Sigmoid colon (tissue), 7 donors: ENCODE measurements at places on chromosomes 11 and 22. TPM values are rescaled to one million over a fixed set of nuclear protein-coding genes. Genes with fewer than 3 reads are reported as not detected.

Gene TSSK2
- total RNA-seq: not detected

Gene SYT8
- total RNA-seq: not detected

Gene MOV10L1
- 3.3 TPM for total RNA-seq

DNA sequence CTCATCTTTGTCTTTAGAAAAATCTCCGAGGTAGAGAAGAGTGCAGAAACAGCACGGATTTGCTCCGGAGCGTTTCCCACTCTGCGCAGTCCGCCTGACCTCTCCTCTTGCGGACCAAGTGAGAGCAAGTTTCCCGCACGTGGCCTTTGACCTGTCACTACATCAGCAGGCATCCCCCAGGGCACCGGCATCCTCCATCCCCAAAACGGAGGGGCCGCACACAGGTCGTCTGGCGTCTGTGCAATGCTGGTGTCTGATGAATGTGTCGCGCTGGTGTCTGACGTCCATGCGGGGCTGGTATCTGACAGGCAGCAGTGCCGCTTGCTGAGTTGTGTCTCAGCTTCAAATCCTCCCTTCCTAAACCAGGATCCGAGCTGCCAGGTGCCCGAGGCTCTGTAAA, 739 bp upstream of the MRGPRE start:
- peaks cover 10% of the 10 kb centered on the region for H3K4me1 ChIP-seq
- DNase-seq: no peak
- no peaks in the 10 kb centered on the region for H3K27me3 ChIP-seq
- H3K36me3 ChIP-seq: no peaks in the 10 kb centered on the region
- no peak overlapping the region for H3K27ac ChIP-seq
- no peak overlapping the region for H3K4me3 ChIP-seq

- peaks cover 39% of the 10 kb centered on the region for H3K4me1 ChIP-seq
- peaks cover 5% of the 10 kb centered on the region for H3K36me3 ChIP-seq
- DNase-seq: no peak
- H3K4me3 ChIP-seq: peak overlapping the region; percentile 65
- peak overlapping the region; percentile 93 for H3K27ac ChIP-seq
- H3K27me3 ChIP-seq: no peaks in the 10 kb centered on the region
Measured at GRCh38 chr11:74171997-74172396, 908 bp downstream of the PPME1 start.

DNA sequence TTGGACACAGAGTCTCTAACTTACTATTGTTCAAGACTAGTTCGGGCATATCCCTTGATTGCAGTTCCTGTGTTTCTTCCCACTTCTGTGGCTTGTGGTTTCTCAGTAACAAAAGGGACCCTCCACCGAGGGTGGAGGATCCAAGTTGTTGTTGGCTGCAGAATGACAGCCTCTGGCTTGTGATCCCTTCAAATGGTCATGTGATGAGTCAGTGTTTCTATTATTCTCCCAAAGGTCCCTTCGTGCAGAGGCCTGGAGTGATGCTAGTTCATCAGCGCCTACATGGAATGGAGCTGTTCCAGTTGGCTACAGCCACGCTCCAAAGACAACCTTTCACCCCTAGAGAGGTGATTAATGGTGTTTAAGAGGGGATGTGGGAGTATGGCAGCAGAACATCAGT, 2.6 kb upstream of the VWCE start:
- no peak overlapping the region for H3K4me3 ChIP-seq
- H3K27me3 ChIP-seq: peaks cover 35% of the 10 kb centered on the region
- peak overlapping the region; percentile 9 for H3K27ac ChIP-seq
- no peaks in the 10 kb centered on the region for H3K4me1 ChIP-seq
- H3K36me3 ChIP-seq: peaks cover 33% of the 10 kb centered on the region

DNA sequence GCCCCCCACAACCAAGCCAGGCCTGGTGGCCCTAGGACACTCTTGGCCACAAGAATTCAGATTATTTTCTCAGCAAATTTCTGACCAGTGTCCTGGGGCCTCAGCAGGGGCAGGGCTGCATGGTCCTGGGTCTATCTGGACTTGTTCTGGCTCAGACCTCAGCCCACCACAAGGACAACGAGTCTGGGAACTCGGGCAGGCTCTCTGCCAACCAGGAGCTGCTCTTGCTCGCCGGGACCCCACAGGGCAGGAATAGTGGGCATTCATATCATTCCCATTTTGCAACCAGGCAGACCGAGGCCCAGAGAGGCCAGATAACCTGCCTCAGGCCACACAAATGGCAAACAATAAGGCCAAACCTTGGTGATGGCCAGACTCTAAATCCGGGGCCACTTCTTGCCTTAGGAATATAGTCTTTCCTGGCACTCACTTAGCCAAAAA, 75.4 kb upstream of the WNT7B start:
- H3K4me1 ChIP-seq: peaks cover 88% of the 10 kb centered on the region
- peak; percentile 72 for DNase-seq
- H3K4me3 ChIP-seq: no peak overlapping the region
- no peaks in the 10 kb centered on the region for H3K36me3 ChIP-seq
- peak overlapping the region; percentile 99 for H3K27ac ChIP-seq

DNA sequence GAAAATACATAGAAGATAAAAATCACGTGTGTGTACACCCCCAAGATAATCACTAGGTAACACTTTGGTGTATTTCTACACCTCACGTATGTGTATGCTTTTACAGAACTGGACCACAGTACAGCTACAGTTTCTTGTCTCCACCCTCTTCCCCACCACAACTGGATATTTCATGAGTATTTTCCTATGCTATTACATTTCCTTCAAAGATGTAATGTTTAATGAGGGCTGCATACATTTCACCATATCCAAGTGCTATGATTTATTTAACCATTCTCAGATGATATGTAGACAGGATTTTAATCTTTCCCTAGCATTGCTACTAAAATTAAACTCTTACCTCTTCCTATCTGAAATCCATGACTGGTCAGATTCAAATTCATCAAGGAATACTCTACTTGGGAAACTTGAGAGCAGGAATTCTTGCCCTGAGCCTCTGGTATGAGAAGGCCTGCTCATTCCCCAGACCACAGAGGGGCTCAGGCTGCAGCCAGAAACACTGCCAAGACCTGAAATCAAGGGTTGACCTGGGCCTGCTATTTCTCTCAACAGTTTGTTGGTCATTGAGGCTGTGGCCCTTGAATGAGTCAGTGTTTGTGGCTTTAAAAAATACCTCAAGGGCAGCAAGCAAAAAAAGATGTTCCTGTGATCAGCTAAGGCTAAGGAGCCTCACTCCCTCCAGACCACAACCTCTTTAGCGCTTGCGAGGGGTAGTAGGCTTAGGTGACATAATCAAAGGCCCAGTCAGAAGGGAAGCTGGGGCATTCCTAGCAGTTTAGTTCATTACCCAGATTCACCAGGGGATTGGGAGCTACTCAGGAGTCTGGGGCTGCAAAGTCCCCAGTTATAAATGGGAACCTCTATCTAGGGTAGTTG, 55.5 kb downstream of the ABTB2 start:
- no peak overlapping the region for H3K27ac ChIP-seq
- no peak for DNase-seq
- H3K4me1 ChIP-seq: no peaks in the 10 kb centered on the region
- no peak overlapping the region for H3K4me3 ChIP-seq
- no peaks in the 10 kb centered on the region for H3K36me3 ChIP-seq

- H3K27me3 ChIP-seq: no peaks in the 10 kb centered on the region
- no peak for DNase-seq
- no peak overlapping the region for H3K4me3 ChIP-seq
- no peaks in the 10 kb centered on the region for H3K36me3 ChIP-seq
Measured at GRCh38 chr11:94941131-94941530, 32.2 kb downstream of the CWC15 start.

DNA sequence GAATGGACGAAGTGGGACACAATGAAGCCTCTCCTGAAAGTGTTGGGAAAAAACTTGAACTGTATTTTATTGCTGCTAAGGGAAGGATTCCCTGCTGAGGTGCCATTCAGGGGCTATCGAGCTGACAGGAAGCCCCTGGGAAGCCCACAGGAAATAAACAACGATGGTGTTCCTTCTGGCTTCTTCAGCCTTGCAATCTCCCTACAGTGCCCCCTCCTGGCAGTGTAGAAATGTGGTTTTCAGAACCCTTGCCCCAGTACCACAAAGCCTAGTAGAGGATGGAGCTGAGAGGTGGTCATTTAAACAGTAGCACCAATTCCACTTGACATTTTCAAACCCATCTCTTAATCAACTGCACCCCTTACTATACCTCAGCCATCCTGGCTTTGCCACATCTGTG, 676.7 kb upstream of the ARHGAP42 start:
- H3K36me3 ChIP-seq: no peaks in the 10 kb centered on the region
- H3K27me3 ChIP-seq: no peaks in the 10 kb centered on the region
- DNase-seq: no peak
- no peak overlapping the region for H3K4me3 ChIP-seq
- H3K27ac ChIP-seq: no peak overlapping the region

GRCh38 chr22:19291218-19291579, 320 bp downstream of the CLTCL1 start:
- peaks cover 16% of the 10 kb centered on the region for H3K4me1 ChIP-seq
- H3K27me3 ChIP-seq: no peaks in the 10 kb centered on the region
- H3K4me3 ChIP-seq: peak overlapping the region; percentile 89
- no peaks in the 10 kb centered on the region for H3K36me3 ChIP-seq
- DNase-seq: peak; percentile 73

DNA sequence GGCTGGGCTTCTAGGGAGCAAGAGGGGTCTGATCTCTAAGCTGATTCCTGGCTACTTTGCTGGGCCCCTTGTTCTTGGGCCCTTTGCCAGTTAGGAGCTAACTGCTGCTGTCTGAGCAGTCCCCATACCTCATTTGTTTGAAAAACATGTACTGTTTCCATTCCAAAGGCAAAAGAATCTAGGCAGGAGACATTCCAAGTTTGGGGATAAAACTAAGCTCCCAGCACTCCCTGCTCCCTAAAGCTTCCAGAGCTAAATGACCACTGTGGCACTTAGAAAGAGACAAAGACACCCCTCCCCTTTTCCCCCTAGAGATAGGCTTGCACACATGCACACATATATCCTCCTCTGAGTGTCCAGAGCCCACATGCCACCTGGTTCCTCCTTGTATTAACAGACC, 22.7 kb upstream of the RRM1 start:
- no peak overlapping the region for H3K4me3 ChIP-seq
- peaks cover 5% of the 10 kb centered on the region for H3K36me3 ChIP-seq
- no peak for DNase-seq
- H3K27ac ChIP-seq: no peak overlapping the region

GRCh38 chr11:123543797-123544196, 110.6 kb downstream of the SCN3B start:
- no peak overlapping the region for H3K4me3 ChIP-seq
- H3K27me3 ChIP-seq: no peaks in the 10 kb centered on the region
- no peaks in the 10 kb centered on the region for H3K36me3 ChIP-seq

GRCh38 chr11:35360055-35360530, 59.3 kb downstream of the SLC1A2 start:
- no peaks in the 10 kb centered on the region for H3K27me3 ChIP-seq
- H3K4me3 ChIP-seq: no peak overlapping the region
- H3K4me1 ChIP-seq: peaks cover 24% of the 10 kb centered on the region
- H3K36me3 ChIP-seq: no peaks in the 10 kb centered on the region

DNA sequence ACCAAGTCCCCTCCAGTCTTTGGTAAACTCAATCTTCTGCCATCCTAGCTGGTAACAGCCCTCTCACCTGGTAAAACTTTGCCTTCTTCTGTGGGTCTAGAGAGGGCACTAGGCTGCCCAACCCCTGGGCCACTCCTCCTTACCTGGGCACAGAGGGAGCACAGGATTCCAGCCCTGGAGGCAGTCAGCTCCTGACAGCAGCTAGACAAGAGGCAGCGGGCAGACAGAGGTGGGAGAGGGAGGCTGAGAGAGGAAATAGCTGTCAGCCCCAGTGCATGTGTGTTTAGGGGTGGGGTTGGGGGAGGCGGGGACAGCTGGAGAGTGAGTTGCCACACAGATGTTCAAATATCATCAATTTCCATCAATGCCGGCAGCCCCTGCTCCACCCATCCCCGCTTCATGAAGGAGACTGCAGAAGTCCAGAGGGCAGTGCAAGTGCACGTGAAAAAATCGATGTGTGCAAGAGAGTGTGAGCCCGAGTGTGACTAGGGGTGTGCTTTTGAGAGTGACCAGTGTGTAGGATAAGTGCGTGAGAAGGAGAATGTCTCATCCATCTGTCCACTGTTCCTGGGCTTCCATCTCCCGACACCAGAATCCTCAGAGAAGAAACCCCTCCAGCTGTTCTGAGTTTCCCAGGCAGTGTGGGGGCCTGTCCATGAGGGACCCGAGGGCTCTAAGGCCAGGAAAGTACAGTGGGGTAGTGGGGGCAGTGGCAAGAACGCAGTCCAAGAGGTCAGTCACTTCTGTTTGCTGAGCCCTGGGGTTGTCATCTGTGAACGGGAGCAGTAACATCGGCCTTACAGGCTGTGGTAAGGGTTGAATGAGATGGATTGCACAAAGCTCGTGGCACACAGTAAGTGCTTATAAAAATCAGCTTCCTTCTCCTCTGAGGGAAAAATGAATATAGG, at the start of gene PTGDR2:
TSS of gene PTGDR2 (minus strand) at position 225 of the 908 bp plus-strand sequence. CDS start 2,228 bp downstream, outside the sequence.
- H3K27me3 ChIP-seq: peaks cover 17% of the 10 kb centered on the region
- no peak for DNase-seq
- H3K36me3 ChIP-seq: no peaks in the 10 kb centered on the region
- H3K4me3 ChIP-seq: no peak within 1 kb of the TSS
- no peak within 1 kb of the TSS for H3K27ac ChIP-seq

GRCh38 chr11:57515332-57516060, at the start of gene SLC43A1:
TSS of gene SLC43A1 (minus strand) at chr11:57515702. CDS start at chr11:57514111, 1,591 bp downstream.
- no peaks in the 10 kb centered on the region for H3K36me3 ChIP-seq
- H3K27ac ChIP-seq: peak within 1 kb of the TSS; percentile 75
- peaks cover 17% of the 10 kb centered on the region for H3K4me1 ChIP-seq
- DNase-seq: peak; percentile 86
- H3K4me3 ChIP-seq: peak within 1 kb of the TSS; percentile 65
- H3K27me3 ChIP-seq: no peaks in the 10 kb centered on the region

DNA sequence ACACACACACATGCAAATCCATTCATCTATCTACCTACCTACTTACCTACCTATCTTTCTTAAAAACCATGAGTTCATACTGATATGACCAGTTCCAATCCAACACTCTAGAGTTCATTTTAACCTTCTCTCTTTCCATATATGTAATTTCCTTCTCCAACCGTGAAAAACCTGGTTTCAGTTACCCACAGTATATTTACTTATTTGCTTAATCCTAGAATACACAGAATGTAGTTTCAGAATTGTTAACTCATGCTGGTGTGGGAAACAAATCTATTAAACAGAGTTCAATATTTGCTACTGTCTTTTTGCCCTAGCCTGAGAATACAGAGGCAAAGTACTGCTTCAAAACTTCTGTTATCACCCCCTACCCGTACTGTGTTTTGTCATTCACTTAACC, 101.3 kb downstream of the RRM1 start:
- H3K36me3 ChIP-seq: no peaks in the 10 kb centered on the region
- H3K4me1 ChIP-seq: peaks cover 3% of the 10 kb centered on the region
- no peaks in the 10 kb centered on the region for H3K27me3 ChIP-seq

DNA sequence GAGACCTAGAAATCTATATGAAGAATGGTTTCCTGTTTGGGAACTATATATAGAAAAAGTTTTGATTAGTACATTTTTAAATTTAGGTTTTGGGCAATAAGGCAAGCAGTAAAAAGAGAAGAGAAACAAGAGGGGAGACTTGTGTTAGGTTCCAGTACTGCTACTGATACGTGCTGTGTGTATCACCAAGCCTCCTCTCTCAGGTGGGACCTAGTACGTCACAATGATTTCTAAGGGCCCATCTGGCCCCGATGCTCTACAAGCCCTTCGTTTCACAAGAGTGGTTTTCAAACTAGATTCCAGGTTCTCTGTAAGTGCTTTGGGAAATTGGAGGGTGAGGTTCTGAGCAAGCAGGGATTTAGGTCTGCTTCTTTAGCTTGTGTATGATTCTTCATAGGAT, 39.2 kb downstream of the USP35 start:
- H3K36me3 ChIP-seq: peaks cover 2% of the 10 kb centered on the region
- no peak overlapping the region for H3K27ac ChIP-seq
- no peak overlapping the region for H3K4me3 ChIP-seq
- peaks cover 12% of the 10 kb centered on the region for H3K4me1 ChIP-seq
- H3K27me3 ChIP-seq: no peaks in the 10 kb centered on the region
